ENCODE measurements at places on chromosomes 4 and X. TPM values are rescaled to one million over a fixed set of nuclear protein-coding genes. Genes with fewer than 3 reads are reported as not detected.

DNA sequence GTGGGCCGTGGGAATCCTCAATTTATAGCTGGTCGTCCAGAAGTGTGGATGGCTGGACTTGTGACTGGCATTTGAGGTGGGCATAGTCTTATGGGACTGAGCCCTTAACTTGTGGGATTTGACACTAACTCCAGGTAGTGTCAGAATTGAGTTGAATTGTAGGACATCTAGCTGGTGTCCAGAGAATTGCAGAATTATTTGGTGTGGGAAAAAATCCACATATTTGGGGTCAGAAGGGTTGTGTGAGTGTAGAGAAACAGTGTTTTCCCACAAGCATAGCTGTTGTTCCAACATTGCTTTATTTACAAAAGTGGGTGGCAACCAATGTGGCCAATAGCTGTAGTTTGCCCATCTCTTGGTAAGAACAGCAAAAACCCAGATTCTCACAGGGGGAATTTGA is 91.3 kb downstream of the MOSPD2 start:
- DNase-seq: no peak
- no peaks in the 10 kb centered on the region for H3K36me3 ChIP-seq
- no peak overlapping the region for H3K4me3 ChIP-seq
- H3K27me3 ChIP-seq: no peaks in the 10 kb centered on the region
- H3K4me1 ChIP-seq: no peaks in the 10 kb centered on the region

GRCh38 chrX:101785142-101785541 is 125.5 kb upstream of the ARMCX2 start:
- DNase-seq: no peak
- no peaks in the 10 kb centered on the region for H3K36me3 ChIP-seq
- no peaks in the 10 kb centered on the region for H3K27me3 ChIP-seq

DNA sequence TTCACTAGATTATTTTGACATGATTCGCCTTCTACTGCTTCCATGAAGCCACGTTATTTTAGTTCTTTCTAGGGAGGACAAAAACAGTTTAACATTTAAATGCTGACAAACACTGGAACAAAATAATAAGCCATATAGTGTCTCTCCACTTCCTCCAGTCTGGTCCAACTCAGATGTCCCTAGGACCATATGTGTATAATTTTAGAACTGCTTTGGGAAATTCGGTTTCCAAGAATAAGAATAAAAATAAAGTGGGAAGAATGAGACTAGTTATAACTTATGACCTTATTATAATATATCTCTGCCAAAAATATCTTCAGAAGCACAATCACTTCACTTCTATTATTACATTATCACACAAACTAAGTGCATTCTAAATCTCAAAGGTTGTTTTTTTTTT is 164.4 kb upstream of the POF1B start:
- DNase-seq: no peak
- H3K36me3 ChIP-seq: no peaks in the 10 kb centered on the region
- no peak overlapping the region for H3K4me3 ChIP-seq
- no peaks in the 10 kb centered on the region for H3K4me1 ChIP-seq
- no peak overlapping the region for H3K27ac ChIP-seq

DNA sequence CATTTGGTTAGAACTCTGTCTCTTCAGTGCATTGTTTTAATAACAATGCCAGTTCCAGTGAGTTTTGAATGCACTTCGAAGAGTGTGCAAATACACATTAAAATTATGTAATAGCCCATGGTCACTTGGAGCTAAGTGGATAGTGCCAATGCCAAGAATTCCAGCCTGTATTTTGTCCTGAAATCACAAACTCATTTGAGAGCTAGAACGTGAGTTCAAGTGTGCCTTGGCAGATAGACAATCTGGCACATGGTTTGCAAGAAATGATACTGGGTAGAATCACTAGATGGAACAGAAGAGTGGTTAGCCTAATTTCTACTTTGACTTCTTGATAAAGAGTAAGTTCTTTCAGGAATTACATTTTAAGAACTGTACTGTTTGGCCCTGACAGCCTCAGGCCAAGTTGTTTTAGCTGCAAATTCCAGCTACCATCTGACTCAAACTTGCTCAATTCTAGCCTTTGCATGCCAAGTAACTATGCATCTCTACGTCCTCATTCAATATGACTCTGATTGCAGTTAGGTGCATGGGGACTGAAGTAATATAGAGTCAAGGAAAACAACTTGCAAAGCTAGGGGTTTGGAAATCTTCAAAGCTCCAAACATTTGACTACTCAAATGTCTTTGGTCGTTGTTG is 131.9 kb upstream of the SMIM31 start:
- no peak for DNase-seq
- no peaks in the 10 kb centered on the region for H3K36me3 ChIP-seq
- no peak overlapping the region for H3K27ac ChIP-seq

- H3K4me3 ChIP-seq: no peak overlapping the region
- DNase-seq: no peak
- H3K27ac ChIP-seq: no peak overlapping the region
- no peaks in the 10 kb centered on the region for H3K4me1 ChIP-seq
These were observed 77.8 kb downstream of the SORBS2 start for GRCh38 chr4:185734214-185734613.

DNA sequence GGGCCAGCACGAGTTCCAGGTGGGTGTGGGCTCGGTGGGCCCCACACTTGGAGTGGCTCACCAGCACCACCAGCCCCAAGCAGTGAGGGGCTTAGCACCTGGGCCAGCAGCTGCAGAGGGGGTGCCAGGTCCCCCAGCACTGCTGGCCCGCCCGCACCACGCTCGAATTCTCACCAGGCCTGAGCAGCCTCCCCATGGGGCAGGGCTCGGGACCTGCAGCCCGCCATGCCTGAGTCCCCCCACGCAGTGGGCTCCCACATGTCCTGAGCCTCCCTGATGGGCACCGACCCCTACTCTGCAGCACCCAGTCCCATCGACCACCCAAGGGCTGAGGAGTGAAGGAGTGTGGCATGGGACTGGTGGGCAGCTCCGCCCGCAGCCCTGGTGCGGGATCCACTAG is 593.4 kb downstream of the GABRG1 start:
- no peak for DNase-seq
- no peaks in the 10 kb centered on the region for H3K27me3 ChIP-seq
- no peak overlapping the region for H3K27ac ChIP-seq
- H3K4me3 ChIP-seq: no peak overlapping the region
- no peaks in the 10 kb centered on the region for H3K36me3 ChIP-seq
- H3K4me1 ChIP-seq: no peaks in the 10 kb centered on the region

DNA sequence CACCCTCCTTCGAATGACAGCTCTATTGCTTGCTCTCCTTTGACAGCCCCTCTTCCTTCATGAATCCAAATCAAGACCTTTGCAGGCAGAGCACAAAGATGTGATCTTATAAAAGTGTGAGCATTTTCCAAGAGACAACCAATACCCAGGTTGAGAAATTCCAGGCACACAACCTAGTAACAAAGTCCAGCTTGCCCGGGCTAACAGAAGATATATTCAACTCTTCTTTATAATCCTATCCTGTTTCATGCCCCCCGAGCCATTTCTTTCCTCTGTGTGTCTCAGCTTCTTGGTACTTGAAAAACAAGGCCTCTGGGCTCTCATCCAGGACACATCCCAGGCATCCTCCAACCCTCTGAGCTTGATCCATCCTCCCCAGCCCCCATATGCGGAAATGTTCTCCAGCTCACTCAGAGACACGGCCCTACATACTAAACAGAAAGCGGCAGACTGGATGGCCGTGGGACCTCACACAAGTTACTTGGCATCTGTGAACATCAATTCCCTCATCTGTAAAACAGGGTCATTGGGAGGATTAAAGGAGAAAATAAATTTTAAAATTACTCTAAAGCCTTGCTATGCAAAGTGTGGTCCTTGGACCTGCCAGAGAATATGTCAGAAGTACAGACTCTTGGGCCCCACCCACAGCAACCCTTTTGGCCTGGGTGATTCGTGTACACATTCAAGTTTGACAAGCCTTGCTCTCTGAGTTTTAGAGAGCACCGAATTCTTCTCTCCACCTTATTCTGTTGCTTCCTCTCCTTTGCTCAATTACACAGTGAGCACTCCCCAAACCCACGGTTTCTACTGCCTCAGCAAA is 627.0 kb downstream of the BCOR start:
- no peak for DNase-seq
- H3K36me3 ChIP-seq: no peaks in the 10 kb centered on the region
- H3K27ac ChIP-seq: no peak overlapping the region
- H3K4me3 ChIP-seq: no peak overlapping the region
- H3K4me1 ChIP-seq: no peaks in the 10 kb centered on the region
- no peaks in the 10 kb centered on the region for H3K27me3 ChIP-seq

The FGG gene
- total RNA-seq: not detected

The INTU gene
- 0.67 TPM for total RNA-seq

The SMPX gene
- total RNA-seq: not detected

Measured in CD4-positive, CD25-positive, alpha-beta regulatory T cell (primary cell).